ENCODE measurements at places on chromosomes 2 and 18.

GRCh38 chr2:112486895-112487294 is 4.9 kb downstream of the TTL start:
- no peak for DNase-seq

DNA sequence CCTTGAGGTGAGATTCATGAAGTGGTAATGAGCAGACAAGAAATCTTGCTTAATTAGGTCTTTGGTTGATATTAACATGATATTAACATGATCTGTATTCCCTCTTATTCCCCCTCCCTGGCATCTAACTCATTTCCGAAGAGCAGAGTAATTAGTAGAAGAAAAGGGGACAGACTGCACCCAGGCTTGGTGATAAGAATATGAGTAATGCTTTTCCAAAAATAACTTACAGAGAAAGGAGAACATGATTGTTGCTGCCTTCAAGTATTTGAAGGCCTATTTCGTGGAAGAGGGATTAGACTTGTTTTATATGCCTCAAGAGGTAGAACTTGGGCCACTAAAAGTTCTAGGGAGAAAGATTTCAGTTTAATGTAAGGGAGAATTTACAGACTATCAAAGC is 130.6 kb upstream of the ATP5MC3 start:
- DNase-seq = no peak

DNA sequence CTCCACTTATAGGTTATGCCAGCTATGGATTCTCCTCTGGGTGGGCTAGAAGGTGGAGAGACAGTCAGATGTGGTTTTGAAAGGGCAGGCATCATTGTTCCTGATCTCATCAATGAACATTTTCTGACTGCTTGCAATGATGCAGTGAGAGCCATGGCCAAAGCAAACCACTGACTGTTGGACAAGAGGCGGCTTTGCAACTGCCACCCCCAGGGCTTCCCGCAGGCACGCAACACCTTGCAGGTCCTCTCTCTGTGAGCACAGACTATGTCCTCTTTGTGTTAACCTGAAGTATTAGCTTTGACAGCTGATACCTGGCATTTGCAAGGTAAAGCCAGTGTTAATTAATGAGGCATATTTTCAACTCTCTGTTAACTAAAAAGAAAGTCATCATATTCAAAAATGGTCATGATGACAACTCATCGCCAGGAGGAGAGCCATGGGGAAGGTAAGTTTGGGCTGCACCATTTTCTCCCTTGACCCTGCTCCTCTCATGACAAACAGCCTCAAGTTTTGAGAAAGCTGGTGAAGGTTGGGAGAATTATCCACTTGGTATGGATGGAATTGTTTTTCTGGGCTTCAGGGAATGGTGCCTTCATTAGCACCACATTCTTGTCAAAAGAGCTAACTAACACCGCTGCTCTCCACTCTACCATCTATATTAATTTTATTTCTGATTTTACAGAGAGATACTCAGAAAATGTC is 14.9 kb upstream of the FAM124B start:
- no peak for DNase-seq

GRCh38 chr18:35291166-35291565 is 1.1 kb upstream of the ZSCAN30 start:
- no peak for DNase-seq

DNA sequence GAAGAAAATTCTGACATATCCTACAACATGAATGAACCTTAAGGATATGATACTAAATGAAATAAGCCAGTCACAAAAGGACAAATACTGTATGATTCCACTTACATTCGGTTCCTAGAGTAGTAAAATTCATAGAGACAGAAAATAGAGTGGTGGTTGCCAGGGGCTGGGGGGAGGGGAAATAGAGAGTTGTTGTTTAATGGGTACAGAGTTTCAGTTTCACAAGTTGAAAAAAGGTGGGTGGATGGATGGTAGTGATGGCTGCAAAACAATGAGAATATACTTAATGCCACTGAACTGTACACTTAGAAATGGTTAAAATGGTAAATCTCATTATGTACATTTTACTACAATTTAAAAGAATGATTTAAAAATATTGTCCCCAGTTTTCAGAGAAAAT is 53.3 kb upstream of the NFU1 start:
- DNase-seq = no peak

- no peak for DNase-seq
Observed at GRCh38 chr2:49702740-49703139, 548.4 kb upstream of the FSHR start.

DNA sequence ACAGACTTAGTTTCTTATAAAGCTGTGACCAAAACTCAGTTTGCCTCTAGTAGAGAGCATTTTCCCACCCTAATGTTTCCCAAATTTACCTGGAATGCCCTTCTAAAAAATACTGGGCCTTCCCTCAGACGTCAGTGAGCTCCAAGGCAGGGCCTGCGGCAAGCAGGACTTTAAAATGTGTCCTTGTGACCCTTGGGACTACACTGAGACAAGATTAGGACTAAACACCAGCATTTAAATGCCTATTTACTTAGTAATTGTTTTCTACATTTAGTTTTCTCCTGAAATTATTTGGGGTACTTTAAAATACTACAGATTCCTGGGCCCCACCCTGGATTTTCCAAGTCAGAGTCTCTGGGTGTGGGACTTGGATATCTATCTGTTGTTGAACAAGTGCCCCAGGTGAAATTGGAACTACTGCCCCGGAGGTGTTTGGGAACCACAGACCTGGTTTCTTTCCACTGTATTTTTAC is 14.3 kb downstream of the GATA6 start:
- no peak for DNase-seq

DNA sequence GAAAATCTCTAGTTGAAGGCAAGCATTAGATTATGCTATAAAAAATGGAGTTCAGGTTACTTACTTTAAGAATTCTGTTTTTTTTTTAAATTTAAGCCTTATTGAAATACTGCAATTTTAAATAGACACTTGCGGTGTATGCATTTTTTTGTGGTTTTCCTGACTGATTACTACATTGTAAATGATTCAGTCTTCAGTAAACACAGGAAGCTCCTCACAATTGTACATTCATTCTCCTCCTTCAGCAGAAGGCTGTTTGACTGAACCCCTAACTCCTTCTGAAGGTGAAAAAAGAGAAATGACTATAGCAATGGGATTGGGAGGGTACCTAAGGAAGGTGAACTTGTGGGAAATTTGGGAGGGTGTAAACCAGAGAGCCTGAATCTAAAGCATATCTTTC is 136.1 kb downstream of the GCA start:
- no peak for DNase-seq

DNA sequence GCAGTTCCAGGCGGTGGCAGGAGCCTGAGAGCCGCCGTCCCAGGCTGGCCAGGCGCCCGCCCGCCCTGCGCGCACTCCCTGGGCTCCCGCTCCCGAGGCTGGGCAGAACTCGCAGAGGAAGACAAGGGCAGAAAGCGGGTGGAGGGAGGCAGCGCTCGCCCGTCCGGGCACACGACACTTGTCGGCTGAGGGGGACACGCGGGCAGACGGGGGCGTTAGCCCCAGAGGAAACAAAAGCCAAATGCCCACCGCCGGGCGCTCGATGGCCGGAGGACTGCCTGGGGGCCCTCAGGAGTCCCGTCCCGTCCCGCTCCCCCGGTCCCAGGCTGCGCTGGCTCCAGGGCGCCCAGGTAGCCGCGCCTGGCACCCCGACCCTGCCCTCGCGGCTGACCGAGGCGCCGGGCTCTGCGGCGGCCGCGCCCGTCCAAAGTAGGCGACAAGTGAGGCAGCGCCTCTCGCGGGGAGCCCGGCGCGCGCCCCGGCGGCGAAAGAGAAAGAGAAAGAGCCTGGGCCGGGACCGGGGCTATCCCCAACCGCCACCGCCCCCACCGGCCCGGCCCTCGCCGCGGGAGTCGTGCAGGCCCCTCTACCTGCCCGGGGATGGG is 491 bp downstream of the L3MBTL4 start:
- DNase-seq = no peak

DNA sequence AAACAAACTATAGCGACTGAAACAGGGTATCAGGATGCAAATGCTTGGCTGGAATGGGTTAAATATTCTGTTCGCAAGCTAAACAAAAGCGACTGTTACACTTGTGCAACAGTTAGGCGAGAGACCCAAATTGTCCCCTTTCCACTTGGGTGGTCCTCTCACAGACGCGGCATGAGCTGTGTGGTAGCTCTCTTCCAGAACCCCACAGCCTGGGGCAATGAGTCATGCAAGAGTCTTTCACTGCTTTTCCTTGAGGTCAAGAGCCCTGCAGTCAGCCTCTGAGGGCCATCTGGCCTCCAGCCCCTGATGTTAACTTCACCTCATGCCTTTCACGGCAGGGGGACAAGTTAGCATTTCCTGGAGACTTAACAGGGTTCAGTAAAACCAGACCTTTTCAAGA is 25.7 kb downstream of the SULT1C4 start:
- DNase-seq = no peak

Data from NCI-H187 treated with DMSO at 0.1 percent for 48 hours (cell line).